Activated CD4-positive, alpha-beta T cell treated with anti-CD3 and anti-CD28 coated beads, Interleukin-2, Interleukin-6, amounts not matched to agents 100 ng/mL and 50 ng/mL, durations not matched to agents 16 hours and 8 hours (primary cell): ENCODE measurements at places on chromosomes 12 and 14.
A peak's percentile ranks its signal among the peaks of the same experiment; 100 is the strongest.

DNA sequence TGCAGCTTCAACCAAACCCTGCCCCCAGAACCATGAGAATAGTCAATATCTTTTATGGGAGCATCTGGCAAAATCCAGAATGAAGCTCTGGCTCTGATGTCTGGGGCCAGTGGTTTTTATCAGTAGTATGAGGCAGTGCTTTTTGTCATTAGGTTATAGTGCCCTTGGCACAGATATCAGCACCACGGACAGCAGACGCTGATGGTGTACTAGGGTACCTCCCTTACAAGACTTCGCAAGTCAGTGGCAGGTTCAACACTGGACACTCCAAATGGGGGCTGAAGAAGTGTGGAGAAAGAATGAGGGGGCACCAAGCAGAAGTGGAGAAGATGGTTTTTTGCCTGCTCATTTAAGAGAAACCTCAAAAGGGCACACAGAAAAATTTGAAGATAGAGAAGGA, 68.2 kb upstream of the E2F7 start:
- peak; percentile 22 for DNase-seq

DNA sequence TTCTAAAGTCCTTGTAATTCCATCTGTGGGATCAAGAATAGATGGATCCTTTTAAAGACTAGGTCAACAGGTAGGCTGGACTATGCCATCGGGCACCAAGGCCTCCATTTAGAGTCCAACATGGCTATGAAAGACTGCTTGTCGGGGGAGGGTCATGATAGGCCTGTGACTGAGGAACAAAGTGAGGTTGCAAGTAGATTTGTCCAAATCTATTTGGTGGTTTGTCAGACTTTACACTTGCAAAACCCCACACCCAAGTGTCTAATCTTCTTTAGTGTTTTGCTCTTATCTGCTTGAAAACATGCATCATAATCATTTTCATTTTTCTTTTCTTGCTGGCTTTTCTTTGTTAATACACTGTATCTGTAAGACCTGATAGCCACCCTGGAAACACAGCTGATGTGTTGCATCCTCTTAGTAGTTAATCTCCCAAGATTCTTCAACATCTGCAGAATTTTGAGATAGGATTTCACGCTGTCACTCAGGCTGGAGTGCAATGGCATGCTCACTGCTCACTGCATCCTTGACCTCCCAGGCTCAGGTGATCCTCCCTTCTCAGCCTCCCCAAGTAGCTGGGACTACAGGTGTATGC, 50.3 kb downstream of the TDP1 start:
- DNase-seq = no peak

GRCh38 chr14:39266525-39266870, 32.8 kb downstream of the MIA2 start:
- DNase-seq = peak; percentile 49

DNA sequence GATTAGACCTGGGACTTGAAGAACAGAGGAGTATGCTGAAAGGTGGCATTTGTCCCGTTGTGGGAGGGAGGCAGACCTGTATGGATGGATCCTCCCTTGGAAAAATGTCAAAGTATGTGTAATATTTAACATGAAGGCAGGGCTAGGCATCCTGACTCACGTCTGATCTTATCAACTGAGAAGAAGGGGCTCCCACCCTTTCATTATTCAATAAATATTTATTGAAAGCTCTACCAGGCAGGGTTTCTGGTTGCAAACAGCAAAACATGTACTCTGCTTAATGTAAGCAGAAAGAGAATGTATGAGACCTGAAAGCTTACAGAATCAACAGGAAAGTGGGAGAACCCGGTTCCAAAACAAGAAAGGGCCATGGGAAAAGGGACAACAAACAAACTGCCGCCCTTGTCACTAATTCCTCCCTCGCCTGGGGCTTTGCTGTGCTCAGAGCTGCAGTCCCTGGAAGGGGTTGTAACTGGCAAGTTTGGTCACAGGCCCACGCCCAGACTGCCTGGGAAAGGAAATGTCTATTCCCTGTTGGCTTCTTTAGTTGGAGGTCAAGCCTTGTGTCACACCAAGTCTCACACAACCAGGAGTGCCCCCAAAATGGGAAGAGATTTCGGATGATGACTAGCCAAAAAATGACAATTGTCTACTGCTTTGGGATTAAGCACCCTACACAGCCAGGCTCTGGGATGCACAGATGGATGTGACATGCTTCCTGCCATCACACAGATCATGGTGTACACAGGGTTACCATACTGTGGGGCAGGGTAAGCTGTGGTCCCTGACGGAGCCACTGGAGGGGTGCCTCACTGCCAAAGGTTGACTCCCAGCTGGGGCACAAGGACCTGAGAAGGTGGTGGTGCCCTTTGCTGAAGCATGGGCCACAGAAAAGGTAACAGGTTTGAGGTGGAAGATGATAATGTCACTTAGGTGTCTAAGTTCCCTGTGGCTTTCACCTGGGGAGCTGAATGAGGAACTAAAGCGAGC, 36.8 kb downstream of the RAB35 start:
- DNase-seq = no peak
